Cortex of kidney (tissue), 1 donor: ENCODE measurements at places on chromosomes 2 and 18.

DNA sequence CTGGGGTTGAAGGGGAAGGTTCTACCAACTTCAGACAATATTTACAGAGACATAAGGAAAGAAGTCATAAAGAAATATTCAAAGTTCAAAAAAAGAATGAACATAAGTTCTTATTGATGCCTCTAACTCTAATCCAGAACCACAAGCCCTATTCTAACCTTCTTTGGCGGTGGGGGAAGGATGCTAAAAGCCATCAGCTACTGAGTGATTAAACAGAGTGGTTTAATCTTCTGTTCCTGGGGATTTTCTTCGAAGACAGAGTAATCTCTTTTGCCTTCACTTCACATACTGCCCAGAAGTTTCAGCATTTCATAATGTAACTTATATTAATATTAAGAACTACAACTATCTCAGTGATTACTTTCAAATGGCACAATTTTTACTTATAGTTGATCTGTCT, 51.2 kb upstream of the TXNDC2 start:
- no peak for DNase-seq

- DNase-seq = no peak
Observed at GRCh38 chr2:136253288-136254004, 135.5 kb upstream of the CXCR4 start.

- DNase-seq = no peak
Observed at GRCh38 chr2:21047141-21048009, 3.5 kb upstream of the APOB start.

- DNase-seq = no peak
Observed at GRCh38 chr2:225295102-225295501, 104.4 kb upstream of the NYAP2 start.

DNA sequence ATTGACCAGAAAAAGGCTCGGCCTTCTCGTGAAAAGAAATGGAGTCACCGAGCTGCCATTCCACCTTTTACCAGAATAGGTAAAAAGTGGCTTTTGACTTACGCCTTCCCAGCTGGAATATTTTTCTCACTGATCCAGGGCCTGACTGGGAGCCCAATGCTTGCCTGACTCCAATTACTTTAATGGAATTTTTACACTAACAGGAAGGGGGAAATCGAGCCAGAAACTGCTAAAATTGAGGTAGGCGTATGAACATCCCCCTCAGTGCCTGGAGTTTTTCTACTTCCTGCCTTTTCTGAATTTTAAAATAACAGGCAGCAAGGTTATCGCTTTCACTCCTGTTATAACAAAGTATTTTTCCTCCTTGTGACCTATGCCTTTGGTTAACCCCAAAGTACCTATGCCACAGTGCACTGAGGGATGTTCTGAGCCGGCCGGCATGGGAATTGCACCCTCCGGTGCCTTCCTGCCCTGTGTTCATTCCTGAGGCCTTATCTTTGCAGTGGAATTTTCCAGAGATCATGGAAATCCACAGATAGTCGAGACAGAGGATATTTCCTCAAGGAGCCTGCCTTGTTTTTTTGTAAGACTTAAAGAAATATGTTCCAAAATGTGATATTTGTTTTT, 18.3 kb upstream of the RPL31 start:
- no peak for DNase-seq

GRCh38 chr18:59150236-59150635, 10.6 kb downstream of the SEC11C start:
- no peak for DNase-seq

DNA sequence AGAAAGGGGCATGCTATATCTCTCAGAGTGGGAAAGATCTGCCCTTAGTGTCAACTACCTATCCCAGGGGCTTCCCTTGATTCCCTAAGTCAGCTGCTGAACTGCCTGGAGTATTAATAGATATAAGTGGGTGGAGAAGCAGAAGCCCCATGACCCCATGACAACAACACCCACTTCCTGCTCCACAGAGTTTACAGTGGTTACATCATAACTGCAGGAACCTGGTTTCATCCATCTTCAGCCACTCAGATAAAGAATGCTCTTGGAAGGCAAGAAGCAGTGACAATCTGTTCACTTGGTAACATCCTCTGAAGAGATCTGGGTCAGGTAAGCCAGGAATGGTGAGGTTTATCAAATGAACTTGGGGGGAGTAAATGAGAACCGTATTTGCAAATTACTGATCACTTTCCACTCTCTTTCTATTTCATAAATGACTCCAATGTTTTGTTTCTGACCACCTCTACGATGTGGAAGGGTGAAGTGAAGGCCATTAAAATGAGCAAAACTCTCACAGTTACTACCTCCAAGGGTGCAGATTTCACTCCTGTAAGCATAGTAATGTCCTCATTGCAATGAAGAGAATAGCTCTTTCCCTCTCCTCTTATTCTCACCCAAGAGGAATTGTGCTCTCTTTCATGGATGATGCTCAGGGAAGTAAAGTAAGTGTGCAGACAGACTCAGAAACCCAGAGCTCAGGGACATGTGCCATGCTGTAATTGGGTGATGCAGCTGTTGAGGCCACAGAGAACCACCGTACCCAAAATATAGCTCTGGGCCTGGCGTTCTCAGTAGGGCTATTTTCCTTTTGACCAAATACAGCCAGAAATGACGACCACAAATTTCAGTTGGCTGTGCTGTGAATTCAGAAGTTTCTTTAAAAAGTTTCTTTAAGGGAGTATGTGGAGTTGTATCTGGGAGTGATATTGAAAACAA, 192.8 kb upstream of the APCDD1 start:
- DNase-seq = no peak

DNA sequence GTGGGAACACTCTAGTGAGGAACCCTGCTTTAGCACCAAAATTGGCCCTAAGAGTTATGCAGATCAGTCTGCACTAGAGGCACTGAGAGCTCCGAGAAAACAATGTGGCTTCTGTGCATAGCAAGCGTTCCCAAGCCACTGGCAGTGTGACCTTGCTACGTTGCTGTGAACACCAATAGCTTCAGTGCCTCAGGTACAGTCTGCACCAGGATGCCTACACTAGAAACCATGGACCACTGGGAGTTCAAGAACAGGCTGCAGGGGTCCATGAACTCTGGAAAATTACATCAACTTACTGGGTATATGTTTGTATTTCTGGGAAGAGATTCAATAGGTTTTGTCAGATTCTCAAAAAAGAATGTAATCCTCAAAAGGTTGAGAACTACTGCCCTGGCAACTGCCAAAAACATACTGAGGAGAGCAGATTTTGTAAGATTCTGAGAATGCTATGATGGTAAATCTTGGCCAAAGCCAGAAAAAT, 18.3 kb upstream of the SP3 start:
- DNase-seq = no peak
